ENCODE measurements at places on chromosomes 7 and 10.
A peak's percentile ranks its signal among the peaks of the same experiment; 100 is the strongest.

- DNase-seq: no peak
These were observed 828 bp downstream of the BNIP3 start for GRCh38 chr10:131980761-131981428.

DNA sequence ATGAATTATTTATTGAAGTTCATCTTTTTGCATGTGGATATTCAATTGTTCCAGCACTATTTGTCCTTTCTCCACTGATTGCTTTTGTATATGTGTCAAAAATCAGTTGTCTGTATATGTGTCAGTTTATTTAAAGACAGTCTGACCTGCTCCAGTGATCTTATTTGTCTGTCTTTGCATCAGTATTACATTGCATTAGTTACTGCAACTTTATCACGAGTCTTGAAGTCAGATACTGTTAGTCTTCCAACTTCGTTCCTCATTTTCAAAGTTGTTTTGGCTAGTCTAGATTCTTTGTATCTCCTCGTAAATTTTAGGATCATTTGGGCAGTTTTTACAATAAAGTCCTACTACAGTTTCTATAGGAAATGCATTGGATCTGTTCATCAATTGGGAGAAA is 166.4 kb downstream of the CELF2 start:
- DNase-seq: no peak

DNA sequence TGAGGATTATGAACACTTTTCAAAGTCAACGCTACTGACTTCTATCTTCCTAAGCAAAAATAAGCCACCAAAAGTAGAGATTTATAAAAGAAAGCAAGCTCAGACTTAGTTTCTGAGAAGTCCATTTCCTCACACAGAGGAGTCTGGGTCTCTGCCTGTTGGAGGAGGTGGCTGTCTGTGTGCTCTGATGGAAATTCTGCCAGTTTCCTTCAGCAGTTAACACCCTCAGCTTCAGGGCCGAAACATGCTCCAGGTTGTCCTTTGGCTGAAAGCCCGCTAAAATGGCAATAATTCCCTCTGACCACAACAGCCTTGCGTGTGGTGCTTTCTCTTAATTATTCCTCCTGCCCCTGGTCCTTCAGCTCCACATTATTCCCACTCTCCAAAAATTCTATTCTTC is 127.8 kb upstream of the LAMB4 start:
- no peak for DNase-seq

GRCh38 chr10:95445223-95445836 is 115.8 kb downstream of the SORBS1 start:
- DNase-seq: no peak

GRCh38 chr7:104627516-104627915 is 299.1 kb downstream of the LHFPL3 start:
- DNase-seq: no peak

DNA sequence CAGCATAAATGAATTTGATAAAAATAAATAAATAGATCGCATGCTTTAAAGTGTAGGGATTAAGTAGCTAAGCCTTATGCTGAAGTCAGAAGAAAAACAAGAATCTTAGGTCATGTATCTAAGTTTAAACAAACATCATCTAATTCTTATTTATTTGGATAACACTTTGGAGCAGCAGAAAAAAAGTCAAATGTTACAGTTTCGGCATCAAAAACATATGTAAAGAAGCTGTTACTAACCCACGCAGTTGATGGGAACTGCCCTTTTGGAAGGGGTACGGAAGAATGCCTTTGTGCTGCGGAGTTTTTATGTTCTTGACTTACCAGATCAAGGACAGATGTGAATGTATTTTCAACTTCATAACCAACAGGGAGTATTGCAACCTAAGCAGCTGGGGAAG is 37.3 kb upstream of the HABP2 start:
- no peak for DNase-seq

- no peak for DNase-seq
These were observed 81.9 kb downstream of the DNMBP start for GRCh38 chr10:99927721-99928280.

DNA sequence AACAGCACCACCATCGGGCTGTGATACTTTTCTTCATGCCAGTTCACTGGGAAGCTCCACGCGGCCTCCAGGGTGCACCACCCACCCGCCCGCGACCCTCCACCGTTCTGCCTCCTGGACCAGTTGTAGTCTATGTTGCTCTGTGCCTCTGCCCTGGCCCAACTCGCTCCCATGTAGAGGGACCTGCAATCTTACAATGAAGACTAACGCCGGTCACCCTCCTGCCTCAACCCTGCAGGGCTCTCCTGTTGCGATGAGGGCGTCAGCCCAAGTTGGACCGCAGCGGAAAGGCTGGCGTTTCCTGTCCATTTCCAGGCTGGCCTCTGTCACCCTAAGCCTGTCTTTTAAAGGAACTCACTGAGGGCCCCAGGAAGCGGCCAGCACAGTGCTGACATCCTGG is 34.9 kb downstream of the IL15RA start:
- DNase-seq: no peak

DNA sequence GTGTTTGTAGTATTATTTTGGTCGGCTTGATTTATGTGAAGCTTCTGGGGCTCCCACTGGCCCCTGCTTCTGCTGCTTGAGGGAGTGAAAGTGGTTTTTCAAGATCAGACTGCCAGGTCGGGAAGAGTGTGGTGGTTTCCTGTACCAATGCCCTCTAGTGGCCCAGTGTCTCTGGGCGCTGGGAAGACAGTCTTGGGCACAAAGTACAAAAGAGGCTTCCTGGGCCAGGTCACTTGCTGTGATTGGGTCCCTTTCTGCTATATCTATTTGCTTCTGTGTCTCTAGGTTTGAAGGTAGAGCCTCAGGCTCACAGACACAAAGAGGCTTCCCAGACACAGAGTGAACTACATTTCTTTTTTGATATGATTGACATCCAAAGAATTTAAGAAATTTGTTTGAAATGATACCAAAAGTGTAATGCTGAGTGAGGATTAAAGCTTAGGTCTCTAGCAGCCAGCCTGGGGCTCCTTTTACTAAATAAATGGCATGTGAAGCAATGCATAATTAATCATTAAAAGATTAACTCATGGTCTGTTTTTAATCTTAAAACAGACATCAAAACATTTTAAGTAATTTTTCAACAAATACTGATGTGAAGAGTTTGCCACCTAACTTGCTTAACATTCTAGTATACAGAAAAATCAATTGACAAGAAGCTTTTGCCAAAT is 36.3 kb downstream of the ABCB1 start:
- peak; percentile 13 for DNase-seq

DNA sequence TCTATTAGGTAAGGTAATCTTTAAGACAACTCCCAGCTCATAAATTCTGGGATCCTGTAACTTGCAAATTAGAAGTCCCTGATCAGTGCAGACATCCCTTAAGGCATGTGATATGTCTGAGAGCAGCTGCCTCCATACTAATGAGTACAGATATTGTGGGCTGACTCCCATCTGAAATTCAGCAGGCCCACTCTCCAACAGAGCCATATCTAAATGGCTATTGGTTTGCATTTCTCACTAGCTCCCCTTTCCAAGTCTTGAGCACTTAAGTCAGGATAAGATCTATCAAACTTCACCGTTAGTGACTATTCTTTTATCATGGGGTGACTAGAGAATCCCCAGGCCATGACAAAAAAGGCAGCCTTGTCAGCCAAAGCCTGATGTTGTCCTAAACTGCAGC is 785.4 kb downstream of the IPMK start:
- no peak for DNase-seq

DNA sequence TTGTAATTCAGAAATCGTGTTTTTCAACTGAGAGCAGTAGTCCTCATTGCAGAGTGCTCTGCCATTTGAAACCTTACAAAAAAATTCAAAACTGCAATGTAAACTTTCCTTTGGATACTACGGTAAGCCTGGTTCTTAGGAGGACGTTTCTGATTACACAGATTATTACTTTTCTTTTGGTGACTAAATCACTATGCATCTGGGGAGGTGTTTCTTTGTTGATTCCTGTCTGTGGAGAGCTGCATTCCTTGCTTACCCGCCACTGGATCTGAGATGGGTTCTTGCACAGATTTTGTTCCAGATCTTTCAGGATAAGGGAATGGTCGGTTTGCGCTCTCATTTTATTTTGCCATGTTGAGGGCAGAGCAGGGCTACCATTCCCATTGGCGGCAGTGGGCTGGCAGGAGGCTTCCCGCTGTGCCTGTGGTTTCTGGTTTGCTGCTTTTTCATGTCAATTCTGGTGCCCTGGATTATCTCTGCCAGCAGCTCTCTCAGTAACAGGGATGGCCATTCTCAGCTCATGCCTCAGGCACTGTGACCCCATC is 485.1 kb downstream of the GLRX3 start:
- DNase-seq: no peak

DNA sequence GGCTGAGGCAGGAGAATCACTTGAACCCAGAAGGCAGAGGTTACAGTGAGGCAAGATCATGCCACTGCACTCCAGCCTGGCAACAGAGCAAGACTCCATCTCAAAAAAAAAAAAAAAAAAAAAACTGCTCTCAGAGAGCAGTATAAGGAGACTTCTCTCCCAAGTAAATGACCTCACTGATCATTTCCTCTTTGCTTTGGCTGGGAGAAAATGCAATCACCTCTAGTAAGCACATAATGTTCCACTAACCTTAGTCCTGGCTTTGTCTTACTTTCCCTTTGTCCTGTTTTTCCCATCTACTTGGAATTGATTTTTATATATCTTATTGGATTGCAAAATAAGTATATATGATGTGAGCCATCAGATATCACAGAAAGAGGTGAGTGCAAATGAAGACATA is 2.5 kb downstream of the SLC25A13 start:
- DNase-seq: no peak

- DNase-seq: peak; percentile 21
These were observed 23.6 kb upstream of the SRI start for GRCh38 chr7:88243345-88243909.

DNA sequence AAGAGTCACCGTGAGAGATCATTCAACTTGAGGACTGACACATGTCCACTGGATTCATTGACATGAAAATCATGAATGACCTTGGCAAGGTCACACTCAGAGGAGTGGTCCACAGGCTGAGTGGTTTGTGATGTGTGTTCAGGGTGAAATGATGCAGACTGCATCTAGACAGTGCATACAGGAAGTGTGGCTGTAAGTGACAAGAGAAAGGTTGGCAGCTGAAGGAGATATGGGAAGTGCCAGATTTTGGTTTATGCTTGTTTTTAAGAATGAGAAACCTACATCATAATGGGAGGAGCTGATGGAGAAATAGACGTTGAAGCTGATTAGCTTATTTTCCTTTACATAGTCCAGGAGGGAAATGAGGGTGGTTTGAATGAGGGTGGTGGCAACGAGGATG is 64.8 kb upstream of the VIPR2 start:
- DNase-seq: peak; percentile 3

DNA sequence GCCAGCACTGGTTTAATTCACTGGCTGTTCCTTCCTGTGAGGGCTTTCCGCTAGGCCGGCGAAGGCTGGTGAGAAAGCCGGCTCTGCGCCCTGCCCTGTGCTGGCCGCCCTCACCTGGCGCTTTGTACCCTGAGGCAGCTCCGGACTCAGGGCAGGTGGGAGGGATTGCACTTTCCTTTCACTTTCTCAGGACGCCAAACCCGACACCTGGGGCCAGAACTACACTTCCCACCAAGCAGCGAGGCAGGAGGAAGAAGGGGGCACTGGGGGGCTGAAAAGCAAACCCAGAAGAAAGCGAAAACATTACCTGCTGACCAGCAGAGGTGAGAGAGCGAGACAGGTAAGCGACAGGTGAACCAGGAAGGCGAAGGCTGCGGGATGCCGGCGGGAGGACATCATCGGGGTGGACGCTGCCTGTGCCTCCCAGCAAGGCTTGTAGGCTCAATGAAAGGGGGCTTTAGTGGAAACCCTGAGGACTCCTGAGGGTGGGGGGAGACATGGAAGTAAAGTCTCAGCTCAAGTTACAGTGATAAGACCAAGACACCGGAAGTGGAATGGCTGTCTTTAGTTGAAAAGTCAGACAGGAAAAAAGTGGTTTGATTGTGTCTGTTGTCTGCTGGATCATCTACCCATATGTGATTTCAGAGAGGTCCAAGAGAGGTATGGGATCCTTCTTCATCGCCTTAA is at the start of gene RAB19:
RAB19 (plus strand) TSS at position 181 of the 687 bp plus-strand sequence. CDS start 3,589 bp downstream, outside the sequence.
- DNase-seq: peak; percentile 59

- DNase-seq: no peak
These were observed 79.0 kb upstream of the WAC start for GRCh38 chr10:28453926-28454325.

- no peak for DNase-seq
These were observed 114.2 kb downstream of the RNF133 start for GRCh38 chr7:122584676-122585251.

DNA sequence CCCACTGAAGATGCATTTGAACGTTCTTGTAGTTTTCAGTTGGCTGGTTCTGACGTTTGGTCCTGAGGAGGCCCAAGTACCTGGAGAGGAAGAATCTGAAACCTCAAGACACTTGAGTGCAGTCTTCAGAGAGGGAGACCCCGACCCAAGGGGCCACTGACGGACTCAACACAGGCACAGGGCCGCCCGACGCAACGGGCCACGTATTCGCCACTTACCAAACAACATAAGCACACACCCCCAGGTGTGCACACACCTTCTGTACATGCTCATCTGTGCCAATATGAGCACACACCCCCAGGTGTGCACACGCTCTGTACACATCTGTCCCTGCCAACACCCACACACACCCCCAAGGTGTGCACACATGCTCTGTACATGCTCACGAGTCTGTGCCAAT is 68.5 kb downstream of the DIP2C start:
- no peak for DNase-seq

DNA sequence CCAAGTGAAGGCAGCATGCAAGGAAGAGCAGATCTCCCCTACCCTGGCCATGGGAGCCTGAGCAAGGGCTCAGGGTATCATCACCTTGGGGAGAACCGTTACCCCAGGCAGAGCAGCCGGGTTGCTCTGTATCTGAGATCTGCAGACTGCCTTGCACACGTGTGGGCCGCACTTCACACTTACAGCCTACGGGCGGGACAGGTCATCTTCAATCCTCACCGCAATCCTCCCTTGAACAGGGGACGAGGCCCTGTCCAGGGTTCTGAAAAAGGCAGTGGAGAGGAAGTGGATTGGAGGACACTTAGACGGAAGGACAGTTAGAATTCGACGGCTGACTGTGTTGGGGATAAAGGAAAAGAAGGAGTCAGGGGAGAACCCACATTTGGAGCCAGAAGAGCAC is 51.4 kb downstream of the NPS start:
- no peak for DNase-seq

GRCh38 chr7:117949232-117949631 is 76.0 kb upstream of the CTTNBP2 start:
- no peak for DNase-seq

DNA sequence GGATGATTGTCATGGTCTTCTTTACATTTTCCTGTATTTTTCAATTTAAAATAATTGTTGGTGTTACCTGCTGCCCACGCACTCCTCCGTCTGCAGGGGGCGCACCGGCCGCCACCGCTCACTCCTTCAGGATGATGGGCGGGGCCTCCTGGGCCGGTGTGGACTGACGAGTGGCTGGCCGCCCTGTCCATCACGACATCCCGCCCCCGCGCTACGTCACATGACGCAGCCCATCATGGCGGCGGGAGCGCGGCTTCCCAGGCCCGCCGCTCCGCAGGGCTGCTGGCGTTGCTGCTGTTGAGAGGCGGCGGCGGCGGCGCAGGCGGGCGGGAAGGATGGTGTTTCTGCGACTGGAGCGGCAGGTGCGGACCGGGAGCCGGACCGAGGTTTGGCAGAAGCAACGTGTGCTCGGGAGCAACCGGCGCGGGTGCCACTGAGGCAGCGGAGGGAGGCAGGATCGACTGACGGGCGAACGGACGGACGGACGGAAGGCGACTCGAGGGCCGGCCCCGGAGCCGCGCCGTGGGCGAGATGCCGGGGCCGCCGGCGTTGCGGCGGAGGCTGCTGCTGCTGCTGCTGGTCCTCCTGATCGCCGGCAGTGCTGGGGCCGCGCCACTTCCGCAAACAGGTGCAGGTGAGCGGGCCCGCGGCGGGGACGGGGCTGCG is at the start of gene LMTK2:
LMTK2 (plus strand) TSS at position 216 of the 666 bp plus-strand sequence; CDS start at position 532, 316 bp downstream.
- DNase-seq: peak; percentile 96

GRCh38 chr10:91061608-91062007 is 140.7 kb upstream of the ANKRD1 start:
- DNase-seq: no peak

Data from CD4-positive, alpha-beta T cell treated with Interleukin-2 at 100 ng/mL for 4 hours (primary cell).